Left ventricle myocardium superior (tissue), 1 donor: ENCODE measurements at places on chromosomes 13 and 19. TPM values are rescaled to one million over a fixed set of nuclear protein-coding genes. Genes with fewer than 3 reads are reported as not detected.

Gene STOML3
- total RNA-seq, result not detected

Gene ZNF626
- 7.8 TPM for total RNA-seq

Gene FRY
- 153 TPM for total RNA-seq

Gene ZIK1
- 4.1 TPM for total RNA-seq
